ENCODE measurements at places on chromosomes 6 and 20.
A peak's percentile ranks its signal among the peaks of the same experiment; 100 is the strongest.

- no peak for DNase-seq
These were observed 202.7 kb downstream of the CLIC5 start for GRCh38 chr6:45812922-45813321.

GRCh38 chr20:38217791-38218565 lies 42.6 kb downstream of the KIAA1755 start:
- no peak for DNase-seq

- DNase-seq = no peak
These were observed 113.7 kb upstream of the PDE10A start for GRCh38 chr6:165776691-165777090.

- DNase-seq = peak; percentile 44
These were observed 44.0 kb upstream of the SLC22A16 start for GRCh38 chr6:110520209-110520965.

DNA sequence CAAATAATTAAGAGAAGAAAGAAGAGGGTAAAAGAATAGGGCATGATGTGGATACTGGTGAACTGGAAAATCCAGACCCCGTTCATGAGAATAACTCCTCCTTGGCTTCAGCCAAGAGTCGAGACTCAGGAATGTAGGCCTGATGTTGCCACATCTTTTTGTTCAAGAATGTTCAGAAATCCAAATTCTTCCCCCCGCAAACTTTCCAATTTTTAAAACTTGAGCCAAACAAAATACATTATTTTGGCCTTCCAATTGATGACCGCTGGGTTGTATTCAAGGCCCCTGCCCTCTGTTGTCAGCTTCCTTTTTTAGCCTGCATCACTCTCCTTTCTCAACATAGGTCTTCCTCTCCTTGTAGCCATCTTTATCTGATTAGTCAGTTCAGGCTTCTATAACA lies 106.1 kb downstream of the TNFAIP3 start:
- no peak for DNase-seq

DNA sequence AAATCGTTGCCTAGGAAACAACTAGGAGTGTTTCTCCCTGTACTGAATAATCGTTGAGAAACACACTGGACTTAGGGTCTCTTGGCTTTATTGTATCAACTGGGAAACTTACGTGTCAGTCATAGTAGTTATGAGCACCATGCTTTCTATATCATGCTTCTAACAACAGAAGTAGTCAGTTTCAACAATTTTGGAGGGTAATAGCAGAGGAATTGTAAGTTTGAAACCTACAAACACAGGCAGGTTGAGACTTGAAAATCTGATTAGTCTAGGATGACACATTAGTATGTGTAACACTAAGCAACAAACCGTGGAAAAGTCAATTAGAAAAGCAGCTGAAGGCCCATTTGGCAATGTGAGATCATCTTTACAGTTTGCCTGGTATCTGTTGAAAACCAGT lies 43.9 kb upstream of the FABP7 start:
- DNase-seq = no peak

DNA sequence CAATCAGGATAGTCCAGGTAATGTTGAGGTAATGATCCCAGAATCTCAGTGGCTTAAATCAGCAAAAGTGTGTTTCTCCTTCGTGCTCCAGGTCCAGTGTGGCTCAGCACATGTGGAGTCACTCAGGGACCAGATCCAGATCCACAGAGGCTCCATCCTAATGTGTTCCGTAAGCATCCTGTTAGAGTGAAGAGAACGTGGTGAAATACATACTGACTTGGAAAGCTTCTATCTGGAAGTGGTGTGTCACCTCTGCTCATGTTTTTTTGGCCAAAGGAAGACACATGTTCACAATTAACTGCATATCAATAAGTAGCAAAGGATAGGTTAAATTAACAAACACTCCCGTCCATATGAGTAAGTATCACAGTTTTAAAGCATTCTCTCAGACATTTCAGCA lies 26.8 kb upstream of the PREP start:
- DNase-seq = no peak

DNA sequence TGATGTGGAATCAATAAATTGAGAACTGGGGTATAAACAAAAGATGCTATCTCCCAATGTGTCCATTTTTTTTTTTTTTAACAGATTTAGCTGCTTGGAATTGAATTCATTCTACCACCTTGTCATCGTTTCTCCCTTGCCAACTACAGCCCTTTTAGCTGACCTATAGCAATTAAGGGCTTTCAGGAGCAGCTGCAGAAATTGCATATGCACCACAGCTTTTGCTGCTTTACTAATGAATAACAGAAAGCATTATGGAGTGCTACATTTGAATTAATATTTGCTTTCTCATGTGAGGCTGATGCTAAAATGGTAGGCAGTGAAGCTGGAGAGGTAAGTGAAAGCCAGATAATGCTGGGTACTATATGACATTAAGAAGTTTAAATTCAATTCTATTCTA lies 5.7 kb downstream of the SESN1 start:
- DNase-seq = no peak

DNA sequence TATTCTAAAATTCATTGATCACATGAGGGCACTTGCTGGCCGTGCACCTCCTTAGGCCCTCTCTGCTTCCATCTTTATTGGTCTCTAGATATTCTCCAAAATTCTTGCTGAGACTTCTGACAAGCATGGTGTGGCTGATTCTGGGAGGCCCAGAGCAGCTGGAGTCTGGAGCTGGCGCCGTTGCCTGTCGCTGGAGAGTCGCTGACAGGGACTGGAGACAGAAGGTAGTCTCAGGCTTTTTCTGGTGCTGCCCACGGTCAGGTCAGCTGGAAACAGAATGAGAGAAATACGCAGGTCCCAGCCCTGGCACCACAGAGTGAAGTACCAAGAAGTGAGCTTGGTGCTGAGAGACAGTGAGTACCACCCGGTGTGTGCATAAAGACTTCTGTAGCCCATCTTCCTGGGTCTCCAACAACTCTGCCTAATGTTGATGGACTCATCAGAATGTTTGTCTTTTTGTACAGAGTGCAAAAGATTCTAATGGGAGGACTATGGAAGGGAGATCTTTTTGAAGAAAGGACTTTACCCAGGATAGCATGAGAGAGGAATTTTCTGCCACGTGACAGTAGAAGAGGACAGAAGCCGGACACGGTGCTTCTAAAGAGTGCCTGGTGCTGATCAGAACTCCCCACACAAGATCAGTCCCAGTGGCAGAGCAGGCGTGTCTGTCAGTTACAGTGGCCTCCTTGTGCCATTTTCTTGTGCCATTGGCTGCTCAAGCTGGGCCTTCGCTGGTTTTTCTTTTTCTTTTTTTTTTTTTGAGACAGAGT lies 1.8 kb upstream of the ALDH8A1 start:
- DNase-seq = no peak

- DNase-seq = no peak
These were observed 13.7 kb upstream of the TBC1D22B start for GRCh38 chr6:37243816-37244370.

- DNase-seq = no peak
These were observed 1.4 kb downstream of the CTSZ start for GRCh38 chr20:59005523-59006166.

DNA sequence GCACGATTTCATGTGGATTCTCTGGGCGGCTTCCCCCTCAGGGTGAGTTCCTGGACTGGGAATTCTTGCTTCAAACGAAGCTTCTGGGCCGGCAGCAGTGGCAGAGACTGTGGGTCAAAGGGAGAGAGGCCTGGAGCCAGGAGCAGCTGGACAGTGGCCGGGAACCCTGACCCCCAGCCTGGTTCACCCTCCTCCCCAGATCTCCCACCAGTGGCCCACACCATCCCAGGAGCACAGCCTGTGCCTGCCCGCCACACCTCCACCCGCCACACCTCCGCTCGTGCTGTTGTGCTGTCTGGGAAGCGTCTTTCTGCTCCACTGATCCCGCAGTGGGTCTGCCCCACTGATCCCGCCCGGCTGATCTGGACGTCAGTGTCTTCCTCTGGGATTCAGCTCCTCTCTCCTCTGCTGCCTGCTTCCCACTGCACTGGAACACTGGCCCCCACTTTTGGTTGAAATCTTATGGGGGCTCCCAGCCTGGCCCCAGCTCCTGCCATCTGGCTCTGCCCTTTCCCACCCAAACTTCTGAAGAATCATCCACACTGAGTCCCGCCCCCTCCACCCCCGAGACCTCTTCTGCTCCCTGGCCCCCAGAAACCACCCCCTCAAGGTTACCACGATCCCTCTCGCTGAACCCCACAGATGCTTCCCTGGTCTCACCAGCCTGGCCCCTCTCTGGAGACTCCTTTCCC lies 9.8 kb downstream of the ZBP1 start:
- no peak for DNase-seq

DNA sequence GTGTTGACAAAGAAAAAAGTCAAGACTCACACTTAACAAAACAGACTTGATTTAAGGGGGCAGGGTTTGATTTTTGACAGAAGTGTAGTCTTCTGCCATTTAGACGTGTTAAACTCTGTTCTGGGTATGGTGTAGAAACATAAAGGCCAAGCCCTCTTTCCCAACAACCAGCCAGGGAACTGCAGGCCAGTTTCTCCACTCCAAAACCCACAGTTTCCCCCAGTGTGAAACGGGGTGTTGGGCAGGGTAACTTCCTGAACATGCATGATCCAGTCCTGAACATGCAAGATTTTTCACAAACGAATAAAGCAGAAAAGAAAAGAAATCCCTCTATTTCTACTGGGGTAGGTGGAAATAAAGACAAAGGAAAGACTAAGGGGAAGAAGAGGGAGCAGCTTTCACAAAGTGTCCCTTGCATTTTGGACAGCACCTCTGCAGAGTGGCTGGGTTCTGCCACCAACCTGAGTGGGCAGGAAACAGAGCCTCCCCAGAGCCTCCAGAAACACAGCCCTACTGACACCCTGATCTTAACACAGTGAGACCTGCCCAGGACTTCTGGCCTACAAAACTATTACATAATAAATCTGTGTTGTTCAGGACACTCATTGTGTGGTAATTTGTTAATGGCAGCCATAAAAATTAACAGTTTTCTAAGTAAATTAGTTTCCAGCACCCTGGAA lies 7.5 kb downstream of the APMAP start:
- no peak for DNase-seq

DNA sequence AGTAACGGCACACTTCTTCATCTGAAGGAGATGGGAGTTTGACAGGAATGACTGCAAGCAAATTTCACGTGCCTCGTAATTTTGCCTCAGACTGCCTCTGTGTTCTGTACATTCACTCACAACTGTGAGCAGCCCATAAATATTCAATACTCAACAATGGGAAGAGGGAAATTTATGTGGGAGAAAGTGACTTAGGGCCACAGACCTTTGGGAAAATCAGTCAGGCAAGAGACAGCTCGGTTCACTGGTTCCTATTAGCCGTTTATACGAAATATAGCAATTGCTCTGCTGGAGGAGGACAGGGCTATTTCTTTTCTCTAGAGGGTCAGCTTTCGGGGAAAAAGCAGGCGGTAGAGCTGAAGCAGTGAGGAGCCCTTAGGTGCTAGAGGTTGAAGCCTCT lies 28.0 kb downstream of the OPN5 start:
- DNase-seq = no peak
